GM23248 (cell line): ENCODE measurements at places on chromosomes 12 and 14. TPM values are rescaled to one million over a fixed set of nuclear protein-coding genes. Genes with fewer than 3 reads are reported as not detected.
A peak's percentile ranks its signal among the peaks of the same experiment; 100 is the strongest.

The ZDHHC22 gene
- total RNA-seq, result not detected in 2 replicates

The FOXN4 gene
- not detected in 2 replicates for total RNA-seq

The GNPTAB gene
- 23.3 and 26.6 TPM in 2 replicates for total RNA-seq

The TRPV4 gene
- 0.65 and 1.6 TPM in 2 replicates for total RNA-seq

The ANO2 gene
- total RNA-seq, result not detected in 2 replicates

The CLSTN3 gene
- 4.5 and 12.3 TPM in 2 replicates for total RNA-seq

The EPYC gene
- not detected in 2 replicates for total RNA-seq

The USP44 gene
- 0.25 and 0.76 TPM in 2 replicates for total RNA-seq

The PTPRQ gene
- 0.11 and 0.76 TPM in 2 replicates for total RNA-seq

The TMEM19 gene
- 25.8 and 40.5 TPM in 2 replicates for total RNA-seq

The HOXC4 gene
- total RNA-seq, result 2.2 and 3.4 TPM in 2 replicates

The FITM1 gene
- not detected in 2 replicates for total RNA-seq

DNA sequence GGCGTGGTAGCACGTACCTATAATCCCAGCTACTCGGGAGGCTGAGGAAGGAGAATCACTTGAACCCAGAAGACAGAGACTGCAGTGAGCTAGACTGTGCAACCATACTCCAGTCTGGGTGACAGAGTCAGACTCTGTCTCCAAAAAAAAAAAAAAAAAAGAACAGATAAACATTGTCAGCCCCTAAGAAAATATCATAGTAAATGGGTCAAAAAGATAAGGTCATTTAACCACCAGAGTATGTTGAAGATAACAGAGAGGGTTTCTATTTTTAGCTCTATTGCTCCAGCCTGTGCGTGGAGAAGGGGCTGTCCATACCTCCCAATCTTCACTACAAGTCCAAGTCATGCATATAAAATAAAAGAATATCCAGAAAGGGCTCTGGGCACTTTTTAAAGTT lies 15.4 kb downstream of the LGMN start:
- H3K36me3 ChIP-seq, result 0 out of 2 replicates have a peak, but pooled peaks cover 6% of the 10 kb centered on the region
- H3K27me3 ChIP-seq, result no peaks in the 10 kb centered on the region
- H3K4me3 ChIP-seq, result no peak overlapping the region
- H3K27ac ChIP-seq, result no peak overlapping the region
- H3K4me1 ChIP-seq, result peaks cover 3% of the 10 kb centered on the region; the same call in 1 of the 2 replicates
- DNase-seq, result no peak

DNA sequence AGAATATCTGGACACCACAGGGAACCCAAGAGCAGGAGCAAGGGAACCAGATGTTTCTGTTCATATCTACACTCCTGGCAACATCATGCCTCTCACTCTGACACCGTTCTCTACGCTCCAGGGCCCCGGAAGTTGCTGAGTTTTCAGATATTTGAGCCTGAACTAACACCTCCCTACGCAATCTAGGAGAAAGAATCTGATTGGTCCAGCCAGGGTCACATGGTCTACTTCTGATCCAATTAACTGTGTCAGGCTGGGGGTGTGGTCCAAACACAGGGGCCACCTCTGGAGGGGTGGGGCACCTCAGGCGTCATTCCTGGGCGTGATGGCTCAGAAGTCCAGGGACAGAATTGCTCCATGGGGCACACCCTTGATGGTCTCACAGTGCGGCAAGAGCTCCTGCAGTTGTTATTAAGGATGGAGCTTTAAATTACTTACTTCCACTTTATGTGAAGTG lies 165.5 kb downstream of the PTPN11 start:
- H3K4me3 ChIP-seq, result no peak overlapping the region
- H3K27ac ChIP-seq, result no peak overlapping the region
- H3K4me1 ChIP-seq, result no peaks in the 10 kb centered on the region

- peaks cover 9% of the 10 kb centered on the region for H3K4me1 ChIP-seq
- no peaks in the 10 kb centered on the region for H3K27me3 ChIP-seq
- no peak overlapping the region for H3K4me3 ChIP-seq
- no peaks in the 10 kb centered on the region for H3K36me3 ChIP-seq
Observed at GRCh38 chr12:84919271-84919670, 6.7 kb upstream of the SLC6A15 start.

GRCh38 chr12:24280056-24280842 lies 330.8 kb upstream of the SOX5 start:
- H3K27me3 ChIP-seq, result no peaks in the 10 kb centered on the region
- no peak for DNase-seq
- H3K4me3 ChIP-seq, result no peak overlapping the region
- no peak overlapping the region for H3K27ac ChIP-seq
- no peaks in the 10 kb centered on the region for H3K36me3 ChIP-seq
- no peaks in the 10 kb centered on the region for H3K4me1 ChIP-seq

GRCh38 chr14:53306911-53307310 lies 153.8 kb upstream of the DDHD1 start:
- peak overlapping the region; percentile 74 for H3K4me3 ChIP-seq
- H3K4me1 ChIP-seq, result peaks cover 9% of the 10 kb centered on the region
- no peaks in the 10 kb centered on the region for H3K27me3 ChIP-seq
- H3K36me3 ChIP-seq, result no peaks in the 10 kb centered on the region

DNA sequence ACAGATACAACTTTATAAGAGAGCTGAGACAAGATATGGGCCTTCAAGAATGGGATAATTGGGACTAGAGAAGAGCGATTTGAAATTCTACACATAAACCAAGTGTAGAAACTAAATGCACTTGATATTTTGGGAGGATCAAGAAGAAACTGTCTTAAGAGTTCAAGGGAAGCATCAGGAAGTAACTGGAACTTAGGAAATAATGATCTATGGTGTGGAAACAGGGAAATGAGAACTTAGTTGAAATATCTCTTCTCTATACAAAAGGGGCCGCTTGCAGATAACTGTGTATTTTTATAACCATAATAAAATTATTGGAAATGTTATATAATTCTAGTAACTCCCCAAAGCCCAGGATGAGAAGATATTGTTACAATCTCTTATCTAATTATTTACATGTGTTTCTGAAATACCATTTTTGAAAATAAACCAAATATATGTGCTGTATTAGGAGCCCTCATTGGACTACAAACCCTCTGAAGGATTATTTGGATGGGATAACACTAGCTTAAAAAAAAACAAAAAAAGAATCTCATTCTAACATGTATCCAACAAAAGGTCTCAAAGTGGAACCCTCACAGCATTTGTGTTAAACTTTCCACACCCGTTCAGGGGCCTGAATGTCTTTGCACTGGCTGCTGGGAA lies 84.7 kb upstream of the FLRT2 start:
- no peak overlapping the region for H3K4me3 ChIP-seq
- no peak for DNase-seq
- H3K27me3 ChIP-seq, result no peaks in the 10 kb centered on the region
- H3K36me3 ChIP-seq, result no peaks in the 10 kb centered on the region

DNA sequence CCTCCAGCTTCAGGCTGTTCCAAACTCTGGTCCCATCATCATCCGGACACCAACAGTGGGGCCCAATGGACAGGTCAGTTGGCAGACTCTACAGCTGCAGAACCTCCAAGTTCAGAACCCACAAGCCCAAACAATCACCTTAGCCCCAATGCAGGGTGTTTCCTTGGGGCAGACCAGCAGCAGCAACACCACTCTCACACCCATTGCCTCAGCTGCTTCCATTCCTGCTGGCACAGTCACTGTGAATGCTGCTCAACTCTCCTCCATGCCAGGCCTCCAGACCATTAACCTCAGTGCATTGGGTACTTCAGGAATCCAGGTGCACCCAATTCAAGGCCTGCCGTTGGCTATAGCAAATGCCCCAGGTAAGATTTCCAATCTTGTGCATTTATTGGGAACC lies 3.3 kb downstream of the SP1 start:
- H3K4me1 ChIP-seq, result peaks cover 52% of the 10 kb centered on the region
- no peaks in the 10 kb centered on the region for H3K27me3 ChIP-seq
- H3K27ac ChIP-seq, result no peak overlapping the region
- peak overlapping the region; percentile 27 for H3K4me3 ChIP-seq

DNA sequence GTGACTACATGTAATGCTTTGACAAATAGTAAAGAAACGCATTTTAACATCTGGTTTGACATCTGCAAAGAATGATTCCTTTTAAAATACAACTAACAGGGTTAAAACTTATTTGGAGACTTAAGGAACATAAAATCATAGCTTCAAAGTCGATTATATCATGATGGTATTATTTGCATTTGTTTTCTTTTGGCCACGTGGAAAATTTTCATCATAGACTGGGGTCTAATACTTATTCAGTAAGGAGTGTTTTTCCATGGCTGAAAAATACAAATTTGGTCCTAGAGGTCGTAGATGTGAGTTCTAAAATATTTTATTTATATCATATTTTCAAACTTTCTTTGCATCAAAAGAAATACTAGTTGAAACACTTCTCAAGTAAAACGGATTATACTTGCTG lies 31.5 kb upstream of the LMNTD1 start:
- H3K4me1 ChIP-seq, result peaks cover 25% of the 10 kb centered on the region
- no peaks in the 10 kb centered on the region for H3K27me3 ChIP-seq
- DNase-seq, result no peak
- H3K36me3 ChIP-seq, result no peaks in the 10 kb centered on the region
- peak overlapping the region; percentile 66 for H3K27ac ChIP-seq
- H3K4me3 ChIP-seq, result no peak overlapping the region

DNA sequence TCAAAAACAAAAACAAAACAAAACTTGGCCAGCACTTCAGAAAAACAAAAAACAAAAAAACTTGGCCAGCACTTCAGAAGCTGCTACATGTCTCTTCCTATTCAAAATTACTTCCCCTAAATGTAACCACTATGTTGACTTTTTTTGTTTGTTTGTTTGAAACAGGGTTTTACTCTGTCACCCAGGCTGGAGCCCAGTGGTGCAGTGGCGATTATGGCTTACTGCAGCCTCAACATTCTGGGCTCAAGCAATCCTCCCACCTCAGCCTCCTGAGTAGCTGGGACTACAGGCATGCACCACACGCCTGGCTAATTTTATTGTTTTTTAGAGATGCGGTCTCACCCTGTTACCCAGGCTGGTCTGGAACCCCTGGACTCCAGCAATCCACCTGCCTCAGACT lies 38.0 kb upstream of the PPP4R3A start:
- no peaks in the 10 kb centered on the region for H3K27me3 ChIP-seq
- H3K4me1 ChIP-seq, result no peaks in the 10 kb centered on the region
- no peak overlapping the region for H3K27ac ChIP-seq
- H3K4me3 ChIP-seq, result no peak overlapping the region
- H3K36me3 ChIP-seq, result no peaks in the 10 kb centered on the region

- H3K27me3 ChIP-seq, result no peaks in the 10 kb centered on the region; the same call in 1 of the 2 replicates
- H3K4me1 ChIP-seq, result no peaks in the 10 kb centered on the region
- H3K36me3 ChIP-seq, result no peaks in the 10 kb centered on the region
- H3K4me3 ChIP-seq, result no peak overlapping the region
- H3K27ac ChIP-seq, result no peak overlapping the region
Observed at GRCh38 chr12:94255428-94255827, 107.1 kb downstream of the PLXNC1 start.

GRCh38 chr12:116336542-116337065 lies 59.1 kb upstream of the MED13L start:
- H3K4me3 ChIP-seq, result no peak overlapping the region
- no peaks in the 10 kb centered on the region for H3K27me3 ChIP-seq
- peak; percentile 72 for DNase-seq
- H3K4me1 ChIP-seq, result peaks cover 11% of the 10 kb centered on the region
- no peaks in the 10 kb centered on the region for H3K36me3 ChIP-seq

GRCh38 chr12:68557011-68557730 lies 53.5 kb upstream of the RAP1B start:
- peak overlapping the region; percentile 46 for H3K4me3 ChIP-seq
- H3K27me3 ChIP-seq, result no peaks in the 10 kb centered on the region
- DNase-seq, result peak; percentile 90

GRCh38 chr14:68147303-68147702 lies 327.7 kb downstream of the RAD51B start:
- peaks cover 57% of the 10 kb centered on the region for H3K4me1 ChIP-seq
- no peaks in the 10 kb centered on the region for H3K36me3 ChIP-seq
- H3K4me3 ChIP-seq, result peak overlapping the region; percentile 53

DNA sequence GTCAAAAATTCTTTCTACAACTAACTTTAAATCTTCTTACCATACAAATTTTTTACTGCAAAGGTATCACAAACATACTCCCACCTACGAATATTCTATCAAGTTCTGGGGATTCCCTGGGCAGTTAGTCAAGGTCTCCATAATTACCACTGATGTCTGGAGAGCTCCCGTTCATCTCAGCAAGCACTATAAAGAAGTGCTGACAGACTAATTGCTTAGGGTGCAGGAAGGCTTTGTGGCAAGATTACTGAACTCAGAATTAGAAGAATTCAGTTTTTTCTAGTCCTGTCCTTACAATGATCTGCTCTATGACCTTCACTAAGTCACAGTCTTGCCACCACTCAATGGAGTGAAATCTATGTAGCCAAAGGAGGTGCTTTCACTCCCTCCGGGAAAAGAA lies 61.5 kb downstream of the DUSP16 start:
- DNase-seq, result no peak
- H3K27ac ChIP-seq, result no peak overlapping the region
- H3K4me3 ChIP-seq, result no peak overlapping the region
- H3K27me3 ChIP-seq, result no peaks in the 10 kb centered on the region
- no peaks in the 10 kb centered on the region for H3K36me3 ChIP-seq

DNA sequence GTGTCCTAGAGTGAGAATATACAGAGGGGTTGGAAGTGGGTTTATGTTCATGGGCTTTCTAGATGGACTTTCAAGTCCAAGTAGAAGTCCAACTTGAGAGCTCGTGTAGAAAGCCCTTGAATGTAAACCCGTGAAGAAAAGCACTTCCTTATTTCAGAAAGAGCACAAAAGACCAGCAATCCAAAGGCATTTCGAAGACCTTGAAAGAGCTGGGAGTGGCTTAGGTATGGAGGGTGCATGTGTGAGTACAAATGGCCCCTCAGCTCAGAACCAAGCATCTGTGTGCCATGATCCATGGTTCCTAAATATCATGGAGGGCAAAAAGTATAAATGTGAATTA lies 160.7 kb downstream of the ETV6 start:
- DNase-seq, result no peak
- peaks cover 30% of the 10 kb centered on the region for H3K4me1 ChIP-seq
- H3K4me3 ChIP-seq, result no peak overlapping the region
- no peaks in the 10 kb centered on the region for H3K36me3 ChIP-seq
- H3K27me3 ChIP-seq, result no peaks in the 10 kb centered on the region

DNA sequence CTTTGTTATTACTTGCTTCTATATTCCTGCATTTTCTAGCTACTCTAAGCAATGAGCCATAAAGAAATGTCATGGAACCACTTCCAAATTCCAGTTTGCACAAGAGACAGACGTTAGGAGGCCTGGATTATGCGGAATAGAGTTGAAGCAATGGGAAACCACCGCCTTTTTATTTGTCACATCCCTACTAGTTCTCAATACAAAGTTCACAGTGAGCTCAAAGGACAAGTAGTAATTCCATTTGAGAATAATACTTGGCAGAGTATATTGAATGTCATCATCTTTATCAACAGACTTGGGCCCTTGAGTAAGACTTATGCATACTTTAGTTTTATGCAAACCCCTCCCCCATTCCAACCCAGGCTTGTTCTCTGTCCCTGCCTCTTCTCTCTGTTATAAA lies 3.7 kb upstream of the SLC15A5 start:
- no peaks in the 10 kb centered on the region for H3K27me3 ChIP-seq
- no peak overlapping the region for H3K4me3 ChIP-seq
- DNase-seq, result peak; percentile 69
